Right ventricle myocardium inferior (tissue), 1 donor: ENCODE measurements at places on chromosomes 7 and 10. TPM values are rescaled to one million over a fixed set of nuclear protein-coding genes. Genes with fewer than 3 reads are reported as not detected.

DNA sequence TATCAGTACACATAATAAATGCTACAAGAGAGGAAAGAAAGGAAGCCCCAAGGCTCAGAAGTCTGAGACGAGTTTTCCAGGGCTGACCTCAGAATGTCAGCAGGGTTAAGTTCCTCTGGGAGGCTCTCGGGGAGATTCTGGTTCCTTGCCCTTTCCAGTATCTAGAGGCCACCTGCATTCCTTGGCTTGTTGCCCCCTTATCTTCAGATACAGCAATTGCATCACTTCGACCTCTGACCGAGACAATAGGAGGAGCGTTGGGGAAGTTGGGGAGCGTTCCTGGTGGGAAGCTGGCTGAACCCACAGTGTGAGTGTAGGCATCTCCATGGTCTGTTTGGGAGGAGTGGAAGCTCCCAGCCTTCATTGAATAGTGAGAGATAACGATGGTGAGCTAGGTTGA is 72.0 kb upstream of the MTPN start:
- DNase-seq, result no peak

GRCh38 chr10:122126763-122127659 is 138.0 kb downstream of the TACC2 start:
- DNase-seq, result no peak

GRCh38 chr7:94701555-94701973 is 45.6 kb upstream of the SGCE start:
- DNase-seq, result no peak

Gene GIMAP7
- 21.4 TPM for total RNA-seq

Gene MMD2
- not detected for total RNA-seq

Gene NDUFB2
- 744 TPM for total RNA-seq

DNA sequence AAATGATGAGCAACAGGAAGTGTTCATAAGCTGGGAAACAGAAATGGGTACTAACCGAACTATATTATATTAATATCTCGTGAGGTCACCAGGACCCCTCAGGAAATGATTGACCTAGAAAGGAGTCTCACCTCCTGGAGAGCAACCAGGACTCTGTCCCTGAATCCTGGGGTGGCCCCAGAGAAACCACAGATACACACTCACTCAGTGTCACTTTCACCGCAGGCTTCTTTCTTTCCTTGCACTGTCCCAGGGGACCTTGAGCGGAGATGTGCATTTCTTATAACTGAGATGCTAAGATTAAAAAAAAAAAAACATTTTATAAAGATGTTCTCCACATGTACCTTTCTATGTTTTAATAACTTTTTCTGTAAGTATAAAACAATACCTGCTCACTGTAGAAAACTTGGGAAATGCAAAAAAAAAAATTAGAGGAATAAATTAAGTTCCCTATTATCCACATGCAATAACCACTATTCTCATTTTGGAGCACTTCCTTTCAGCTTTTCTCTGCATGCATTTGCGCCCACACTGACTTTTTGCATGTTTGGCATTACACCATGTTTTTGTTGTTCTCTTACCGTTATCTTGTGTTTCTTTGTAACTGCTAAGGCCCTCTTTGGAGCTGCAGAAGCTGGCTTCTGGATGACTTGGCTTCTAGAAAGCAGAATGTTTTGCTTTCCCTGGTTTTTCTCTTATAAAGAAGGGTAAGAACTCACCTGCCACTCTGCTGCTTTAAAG is 15.0 kb downstream of the NOD1 start:
- DNase-seq, result no peak

- no peak for DNase-seq
Measured at GRCh38 chr10:112231602-112232400, 48.2 kb upstream of the GPAM start.
